Astrocyte of the cerebellum (primary cell): ENCODE measurements at places on chromosomes 6 and 20.

- DNase-seq: peak; percentile 51
Measured at GRCh38 chr6:75609639-75610590, 8.2 kb downstream of the SENP6 start.

DNA sequence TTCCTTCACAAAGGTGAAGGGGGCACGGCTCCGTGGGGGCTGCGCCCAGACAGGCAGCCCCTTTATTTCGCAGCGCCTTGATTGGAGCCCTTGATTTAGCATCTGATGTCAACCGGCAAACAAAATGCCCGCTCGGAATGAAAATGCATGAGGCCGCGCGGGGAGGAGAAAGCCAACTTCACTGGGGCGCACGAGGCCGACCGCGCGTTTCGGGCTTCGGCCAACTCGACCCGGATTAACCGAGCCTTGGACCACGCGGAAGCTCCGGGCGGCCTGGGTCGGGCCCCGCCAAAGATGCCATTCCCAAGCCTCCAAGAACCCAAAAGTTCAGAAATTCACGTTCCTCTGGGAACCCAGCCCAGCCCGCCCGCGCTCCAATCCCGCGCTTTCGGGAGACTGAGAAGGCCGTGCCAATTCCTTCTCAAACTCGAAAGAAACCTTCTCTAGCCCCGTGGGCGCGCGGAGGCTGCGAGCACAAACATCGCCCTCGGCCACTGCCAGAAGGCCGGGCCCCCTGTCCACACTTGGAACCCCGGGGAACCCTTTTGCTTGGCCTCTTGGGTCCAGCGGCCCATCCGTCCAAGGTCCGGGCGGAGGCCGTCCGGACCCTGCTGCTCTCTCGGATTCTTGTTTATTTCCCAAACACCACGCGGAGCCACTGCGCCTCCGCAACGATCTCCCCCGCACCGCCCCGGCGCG lies 879 bp upstream of the INSM1 start:
- DNase-seq: no peak

DNA sequence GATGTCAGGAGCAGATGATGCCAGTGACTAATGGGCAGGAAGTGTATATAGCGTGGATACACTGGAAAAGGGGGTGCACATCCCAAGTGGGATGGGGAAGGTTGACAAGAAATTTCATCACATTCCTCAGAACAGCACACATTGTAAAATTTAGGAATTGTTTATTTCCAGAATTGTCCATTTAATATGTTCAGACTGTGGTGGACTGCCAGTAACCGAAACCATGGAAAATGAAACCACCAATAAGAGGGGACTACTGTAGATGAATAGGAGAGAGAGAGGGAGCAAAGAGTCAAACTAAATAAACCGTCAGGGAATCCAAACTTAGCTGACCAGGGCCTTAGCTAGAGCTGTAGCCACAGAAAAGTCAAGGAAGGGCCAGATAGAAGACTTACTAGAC lies 164.4 kb upstream of the PRDM1 start:
- DNase-seq: no peak

- DNase-seq: no peak
Measured at GRCh38 chr20:47054506-47054905, 159.9 kb downstream of the EYA2 start.

- DNase-seq: no peak
Measured at GRCh38 chr6:104908031-104908887, 48.5 kb upstream of the HACE1 start.

GRCh38 chr6:75409286-75409685 lies 84.3 kb downstream of the FILIP1 start:
- no peak for DNase-seq
